GOT3 (cell line): ENCODE measurements at places on chromosomes 7 and 10.
A peak's percentile ranks its signal among the peaks of the same experiment; 100 is the strongest.

DNA sequence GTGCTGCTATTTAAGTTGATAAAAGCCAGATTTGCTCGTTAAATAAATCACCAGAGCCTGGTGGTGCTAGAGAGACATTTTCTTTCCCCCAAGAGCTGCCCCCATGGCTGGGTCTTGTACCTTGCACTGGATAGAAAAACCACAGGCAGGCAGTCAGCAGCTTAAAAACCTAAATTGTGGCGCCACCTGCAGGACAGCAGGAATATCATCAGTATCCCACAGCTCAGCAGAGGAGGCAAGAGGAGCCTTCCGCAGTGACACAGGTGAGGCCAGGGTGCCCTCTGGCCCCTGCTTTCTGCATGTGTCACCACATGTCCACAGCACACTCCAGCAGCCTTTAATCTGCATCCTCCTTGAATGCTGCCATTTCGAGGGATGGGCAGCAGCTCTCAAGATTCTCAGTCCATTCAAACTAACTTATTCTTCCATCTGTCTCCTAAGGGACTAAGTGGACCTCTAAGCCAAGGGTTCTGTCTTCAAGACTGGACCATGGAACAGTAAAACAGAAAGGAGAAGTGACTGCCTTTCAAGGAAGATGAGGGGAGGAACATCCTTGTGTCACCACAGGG is 4.5 kb upstream of the PLXNA4 start:
- DNase-seq, result no peak

DNA sequence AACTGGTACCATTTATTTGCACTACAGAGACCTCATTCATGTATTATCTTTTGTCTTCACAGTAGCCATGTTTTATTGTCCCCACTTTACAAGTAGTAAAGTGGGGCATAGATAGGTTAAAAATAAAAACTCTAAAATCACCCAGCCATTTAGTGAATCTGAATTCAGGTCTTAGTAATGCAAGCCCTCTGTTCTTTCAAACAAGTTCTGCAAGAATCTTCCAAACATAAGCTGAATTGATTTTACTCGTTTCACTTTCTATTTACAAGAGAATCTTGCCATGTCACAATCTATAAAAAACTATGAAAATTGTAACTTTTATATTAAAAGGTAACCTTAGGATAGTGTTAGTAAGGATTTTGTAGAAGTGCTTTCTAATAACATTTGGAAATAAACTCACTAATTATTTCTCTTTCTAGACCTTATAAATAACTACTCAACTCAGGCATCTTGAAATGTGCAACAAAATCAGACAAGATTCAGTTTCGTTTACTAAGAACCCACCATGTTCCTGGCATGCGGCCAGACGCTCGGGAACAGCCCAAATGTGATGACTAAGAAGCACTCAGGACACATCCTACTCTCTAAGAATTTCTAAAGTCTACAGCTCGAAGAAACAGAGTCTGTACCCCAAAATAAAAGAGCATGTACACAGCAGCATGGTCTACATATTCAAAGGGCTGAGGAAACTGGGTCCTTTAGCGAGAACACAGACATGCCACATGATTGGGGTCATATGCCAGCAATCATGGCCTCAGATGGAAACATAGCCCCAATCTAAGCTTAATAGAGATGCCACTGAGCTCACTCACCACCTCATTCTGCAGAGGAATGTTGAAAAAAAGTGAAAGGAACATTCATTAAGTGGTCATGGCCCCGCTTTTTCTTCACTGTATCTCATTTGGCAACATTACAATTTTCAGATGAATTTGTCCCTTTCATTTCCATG is 167.6 kb downstream of the AMPH start:
- peak; percentile 31 for DNase-seq

GRCh38 chr7:134374291-134374690 is 57.6 kb upstream of the SLC35B4 start:
- DNase-seq, result no peak

GRCh38 chr10:111354859-111355258 is 278.0 kb downstream of the ADRA2A start:
- no peak for DNase-seq

GRCh38 chr10:103273041-103273441 is 3.9 kb upstream of the INA start:
- DNase-seq, result peak; percentile 80

- no peak for DNase-seq
Measured at GRCh38 chr10:30390207-30390606, 41.1 kb upstream of the MTPAP start.

- DNase-seq, result no peak
Measured at GRCh38 chr7:19677180-19677579, 31.7 kb downstream of the POLR1F start.

DNA sequence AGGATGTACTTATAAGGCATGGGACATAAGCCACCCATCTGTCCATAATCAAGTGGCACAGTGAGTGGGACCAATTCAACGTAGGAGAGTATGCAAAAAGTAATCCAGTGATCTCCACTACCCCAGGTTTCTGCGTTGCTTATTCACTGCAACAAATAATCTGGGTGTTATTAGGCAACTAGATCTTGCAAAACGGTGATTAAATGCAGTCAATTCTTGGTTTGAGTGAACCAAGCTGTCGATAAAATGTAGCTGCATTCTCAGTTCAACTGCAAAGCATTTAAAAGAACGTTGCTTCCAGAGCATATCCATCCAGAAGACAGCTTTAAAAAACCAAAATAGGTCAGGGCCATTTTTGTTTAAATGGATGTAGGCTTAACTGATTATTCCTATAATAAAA is 5.0 kb downstream of the LSMEM1 start:
- DNase-seq, result no peak

GRCh38 chr10:127899766-127900387 is 7.0 kb upstream of the PTPRE start:
- no peak for DNase-seq

DNA sequence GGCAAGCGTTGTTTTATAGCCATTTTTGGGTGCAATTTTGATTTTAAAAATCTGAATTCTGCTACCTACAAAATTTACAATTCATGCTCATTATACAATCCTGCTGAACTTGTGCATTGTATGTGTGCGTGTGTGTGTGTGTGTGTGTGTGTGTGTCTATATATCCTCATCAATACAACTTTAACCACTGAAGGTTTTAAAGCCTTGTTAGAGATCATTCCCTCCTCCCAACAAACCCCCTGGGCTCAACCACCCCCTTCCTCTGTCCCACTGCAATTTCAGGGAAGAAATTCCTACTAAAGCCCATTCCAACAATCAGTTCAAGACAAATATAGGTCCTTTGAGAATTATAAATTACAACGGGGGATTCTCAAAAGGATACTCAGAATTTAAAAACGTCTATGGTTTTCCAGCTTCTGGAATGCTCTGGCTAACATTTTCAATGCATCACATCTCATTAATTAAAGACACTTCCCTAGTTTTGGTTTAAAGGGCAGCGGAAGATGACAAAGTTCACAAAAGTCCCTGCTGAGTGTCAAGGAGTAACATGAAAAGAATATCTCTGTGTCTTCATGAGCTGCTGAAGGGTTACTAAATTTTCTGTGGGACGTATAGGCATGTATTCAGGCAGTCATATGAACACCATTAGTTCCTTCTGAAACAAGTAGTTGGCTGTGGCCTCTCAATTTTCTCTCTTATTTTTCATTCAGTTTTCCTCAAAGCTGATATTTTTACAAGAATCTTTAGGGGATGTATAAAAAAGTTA is 889 bp upstream of the SEMA3A start:
- no peak for DNase-seq

DNA sequence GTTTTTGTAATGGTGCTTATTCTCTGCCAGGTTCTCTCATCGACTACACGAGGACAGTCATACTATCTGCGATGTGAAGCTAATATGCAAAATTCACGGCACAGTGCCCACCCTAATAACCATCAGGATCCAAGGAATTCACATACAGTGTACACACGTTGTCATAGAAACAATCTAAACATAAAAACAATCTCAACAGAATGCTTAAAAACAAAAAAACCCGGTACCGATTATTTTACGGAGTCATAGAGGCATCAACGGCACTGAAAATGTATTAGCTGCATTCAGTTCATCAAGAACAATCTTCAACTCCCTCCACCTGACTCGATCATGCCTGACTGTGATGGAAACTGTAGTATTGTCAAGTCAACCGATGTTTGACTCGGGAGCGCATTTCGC is 628 bp downstream of the MRPS33 start:
- DNase-seq, result no peak

- DNase-seq, result no peak
Measured at GRCh38 chr10:124963866-124964720, 22.2 kb downstream of the ZRANB1 start.

- no peak for DNase-seq
Measured at GRCh38 chr10:74035303-74035702, 37.4 kb downstream of the VCL start.

GRCh38 chr10:98391065-98391464 is 23.9 kb downstream of the PYROXD2 start:
- DNase-seq, result no peak

DNA sequence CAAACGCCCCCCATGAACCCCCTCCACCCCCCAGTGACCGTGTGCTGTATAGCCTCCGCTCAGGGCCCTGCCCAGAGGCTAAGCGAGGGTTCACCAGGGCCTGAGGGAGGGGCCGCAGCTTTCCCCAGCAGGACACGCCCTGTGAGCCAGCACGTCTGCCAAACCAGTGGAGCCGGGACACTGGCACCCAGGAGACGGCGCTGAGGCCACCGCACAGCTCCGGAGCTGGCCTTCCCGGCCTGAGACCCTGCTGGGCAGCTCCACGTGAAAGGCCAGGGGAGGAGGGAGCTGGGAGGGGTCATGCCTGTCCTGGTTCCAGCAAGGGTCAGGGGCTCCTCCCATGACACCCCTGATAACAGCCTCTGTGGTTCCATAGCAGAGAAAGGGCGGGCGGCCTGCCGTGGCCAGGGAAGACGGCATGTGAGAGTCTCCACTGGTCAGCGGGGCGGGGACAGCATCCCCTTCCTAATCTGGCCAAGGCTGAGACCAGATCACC is 278.3 kb downstream of the ELFN1 start:
- DNase-seq, result no peak

DNA sequence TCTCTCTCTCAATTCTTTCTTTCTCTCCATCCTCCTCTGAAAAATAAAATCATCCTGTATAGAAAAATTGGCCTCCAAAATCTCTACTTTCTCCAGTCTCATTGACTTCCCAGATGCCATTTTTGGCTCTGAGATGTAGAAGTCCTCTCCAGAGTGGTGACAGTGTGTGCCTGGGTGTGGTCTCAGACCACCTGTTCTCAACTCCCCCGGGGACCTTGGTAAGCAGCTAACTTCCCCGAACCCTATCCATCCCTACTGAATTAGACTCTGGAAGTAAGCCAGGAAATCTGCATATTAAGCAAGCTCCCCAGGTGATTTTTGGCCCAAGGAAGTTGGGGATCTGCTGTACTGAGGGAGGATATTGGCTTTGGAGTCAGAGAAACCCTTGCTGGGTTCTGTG is 120.5 kb downstream of the WDR11 start:
- DNase-seq, result no peak

- DNase-seq, result no peak
Measured at GRCh38 chr10:103899312-103899711, 18.7 kb downstream of the STN1 start.

DNA sequence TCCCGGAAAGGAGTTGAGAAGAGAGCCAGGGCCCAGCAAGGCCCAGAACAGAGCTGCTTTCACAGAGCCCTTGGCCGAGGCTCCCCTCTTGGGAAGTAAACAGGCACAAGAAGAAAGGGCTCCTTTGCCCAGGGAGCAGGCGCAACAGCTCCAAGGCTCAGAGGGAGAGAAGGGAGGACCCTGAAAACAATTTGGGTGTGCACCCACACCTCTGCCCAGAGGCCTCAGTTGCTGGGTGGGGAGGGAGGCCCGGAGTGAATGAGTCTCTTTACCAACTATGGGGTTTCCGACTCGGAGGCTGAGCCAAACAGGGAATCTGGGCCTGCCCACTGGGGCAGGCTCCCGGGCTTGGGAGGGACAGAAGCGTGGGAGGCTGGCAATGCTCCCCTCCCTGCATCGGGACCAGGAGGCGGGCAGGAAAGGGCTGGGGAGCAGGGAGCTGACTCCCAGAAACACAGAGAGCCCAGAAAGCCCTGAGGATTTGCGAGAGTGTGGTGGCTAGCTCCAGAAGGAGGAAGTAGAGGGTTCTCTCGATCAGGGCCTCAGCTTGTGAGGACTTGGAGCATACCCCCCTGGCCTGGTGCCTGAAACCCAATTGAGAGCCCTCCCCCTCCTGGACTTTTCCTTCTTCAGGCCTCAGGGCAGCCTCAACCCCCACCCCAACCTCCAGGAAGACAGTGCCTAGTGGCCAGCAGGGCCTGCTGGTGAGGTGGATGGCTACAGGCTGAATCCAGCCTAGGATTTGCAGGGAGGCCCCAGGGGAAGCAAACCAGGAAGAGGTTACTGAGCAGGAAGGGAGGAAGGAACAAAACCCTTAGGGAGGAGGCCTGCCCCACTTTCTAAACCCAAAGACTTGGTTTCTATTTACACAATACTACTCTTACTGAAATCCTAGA is 6.2 kb downstream of the C10orf105 start:
- DNase-seq, result peak; percentile 68

DNA sequence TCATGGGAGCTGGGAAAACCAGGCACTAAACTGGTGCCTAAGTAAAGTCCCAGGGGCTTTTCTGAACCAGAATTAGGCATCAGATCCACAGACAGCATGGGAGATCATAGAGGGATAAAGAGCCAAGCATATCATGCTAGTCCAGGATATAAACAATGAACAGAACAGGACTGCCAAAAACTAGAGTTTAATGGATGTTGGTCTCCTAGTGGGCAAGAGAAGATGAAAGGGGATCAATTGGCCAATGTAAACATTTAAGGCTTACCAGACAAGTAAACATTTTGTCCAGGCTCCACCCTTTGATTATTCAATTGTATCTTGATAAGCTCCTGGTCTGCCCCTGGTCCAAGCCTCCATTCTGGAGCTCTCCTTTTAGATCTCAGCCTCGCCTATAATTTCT is 18.9 kb downstream of the MACC1 start:
- DNase-seq, result no peak

DNA sequence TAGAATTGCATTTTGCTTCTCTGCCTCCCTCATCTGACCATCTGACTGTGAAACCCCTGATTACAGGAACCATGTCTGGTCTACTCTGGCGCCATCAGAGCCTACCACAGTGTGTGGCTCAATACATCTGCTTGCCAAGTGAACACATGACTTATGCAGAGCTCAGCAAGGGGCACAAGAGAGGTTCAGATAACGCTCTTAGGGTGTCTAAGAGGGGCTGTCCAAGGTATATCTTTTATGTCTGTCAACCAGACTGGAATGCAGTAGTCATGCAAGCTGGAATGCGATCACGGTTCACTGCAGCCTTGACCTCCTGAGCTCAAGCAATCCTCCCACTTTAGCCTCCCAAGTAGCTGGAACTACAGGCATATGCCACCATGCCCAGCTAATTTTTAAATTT is 10.3 kb upstream of the RRP12 start:
- no peak for DNase-seq

- DNase-seq, result no peak
Measured at GRCh38 chr10:49441488-49442476, 45.9 kb upstream of the DRGX start.

- DNase-seq, result no peak
Measured at GRCh38 chr10:102493771-102494170, 8.7 kb downstream of the ACTR1A start.

GRCh38 chr10:51231754-51232153 is 157.5 kb downstream of the PRKG1 start:
- DNase-seq, result no peak
